ENCODE measurements at places on chromosomes 6 and 20.

GRCh38 chr20:5731753-5732366, 18.3 kb upstream of the SHLD1 start:
- DNase-seq: no peak

DNA sequence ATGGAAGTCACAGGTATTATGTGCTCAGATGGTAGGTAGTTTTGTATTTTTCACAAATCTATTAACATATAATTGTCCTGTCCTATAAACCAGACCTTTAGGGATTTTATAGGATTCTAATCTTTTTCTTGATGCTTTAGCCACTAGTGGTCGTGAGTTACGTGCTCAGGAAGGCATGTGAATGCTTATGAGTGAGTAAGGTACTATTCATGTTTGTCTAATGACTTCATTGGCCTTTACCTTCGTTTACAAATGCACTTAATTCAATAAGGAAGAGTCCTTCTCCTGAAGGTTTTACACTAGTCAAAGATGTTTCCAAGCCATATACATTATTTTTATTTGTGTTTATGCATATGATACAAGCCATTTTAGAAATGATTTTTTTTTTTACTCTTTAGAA, 23.0 kb downstream of the PACRG start:
- no peak for DNase-seq

DNA sequence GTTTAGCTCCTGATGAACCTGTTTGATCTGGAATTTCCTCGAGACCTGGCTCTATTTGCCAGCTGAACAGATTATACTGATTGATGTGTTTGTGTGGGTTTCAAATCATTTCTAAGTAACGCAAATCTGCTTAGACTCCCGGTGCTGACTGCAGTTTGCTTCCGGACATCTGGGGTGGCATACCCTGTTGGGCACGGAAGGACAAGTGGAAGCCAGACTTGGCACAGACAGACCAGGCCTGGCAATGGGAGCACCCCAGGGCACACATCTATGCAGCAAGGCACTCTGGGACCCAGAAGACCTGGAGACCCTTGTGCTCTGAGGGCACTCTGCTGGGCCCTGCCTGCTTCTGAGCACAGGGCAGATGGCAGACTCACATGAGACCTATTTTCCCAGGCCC, 433.7 kb upstream of the CHD6 start:
- no peak for DNase-seq

DNA sequence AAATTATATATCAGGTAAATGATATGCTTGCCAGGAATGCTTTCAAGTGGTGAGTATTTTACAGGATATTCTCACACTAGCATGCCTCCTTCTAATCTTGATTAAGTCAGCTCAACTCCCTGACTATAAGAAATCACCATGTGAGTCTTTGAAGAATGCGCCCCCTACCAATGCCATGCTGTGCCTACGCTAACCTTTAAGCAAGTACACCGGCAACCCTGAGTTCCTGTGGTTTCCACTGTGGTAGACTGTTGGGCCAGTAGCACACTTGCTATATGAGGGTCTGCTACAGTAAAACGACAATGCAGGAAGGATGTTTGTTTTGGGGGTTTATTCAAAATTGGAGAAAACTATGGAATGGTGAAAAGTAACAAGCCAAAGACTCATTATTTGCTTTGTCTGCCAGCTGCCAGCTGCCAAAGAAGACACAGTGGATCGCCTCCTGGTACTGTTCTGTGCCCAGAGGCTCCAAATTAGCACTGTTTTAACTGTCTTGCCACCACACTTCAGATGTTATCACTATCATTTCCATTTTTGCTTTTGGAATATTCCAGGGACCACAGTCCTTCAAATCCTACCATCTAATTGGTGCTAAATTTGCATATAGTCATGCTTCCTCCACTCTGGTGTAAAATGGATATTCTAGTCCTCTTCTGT, 333.5 kb downstream of the RNGTT start:
- DNase-seq: no peak

DNA sequence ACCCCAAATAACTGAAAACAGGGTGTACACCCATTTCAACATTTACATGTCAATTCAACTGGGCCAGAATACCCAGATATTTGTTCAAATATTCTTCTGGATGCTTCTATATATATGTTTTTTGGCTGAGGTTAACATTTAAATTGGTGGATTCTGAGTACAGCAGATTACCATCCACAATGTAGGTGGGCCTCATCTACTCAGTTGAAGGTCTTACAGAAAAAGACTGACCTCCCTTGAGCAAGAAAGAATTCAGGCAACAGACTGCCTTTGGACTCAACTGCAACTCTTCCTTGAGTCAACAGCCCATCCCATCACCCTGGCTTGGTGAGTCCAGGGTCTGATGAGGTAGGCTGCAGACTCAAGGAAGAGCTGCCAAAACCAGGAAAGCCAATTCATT, 84.1 kb downstream of the ATG5 start:
- no peak for DNase-seq

GRCh38 chr20:39588148-39588757, 626.1 kb downstream of the DHX35 start:
- DNase-seq: no peak

DNA sequence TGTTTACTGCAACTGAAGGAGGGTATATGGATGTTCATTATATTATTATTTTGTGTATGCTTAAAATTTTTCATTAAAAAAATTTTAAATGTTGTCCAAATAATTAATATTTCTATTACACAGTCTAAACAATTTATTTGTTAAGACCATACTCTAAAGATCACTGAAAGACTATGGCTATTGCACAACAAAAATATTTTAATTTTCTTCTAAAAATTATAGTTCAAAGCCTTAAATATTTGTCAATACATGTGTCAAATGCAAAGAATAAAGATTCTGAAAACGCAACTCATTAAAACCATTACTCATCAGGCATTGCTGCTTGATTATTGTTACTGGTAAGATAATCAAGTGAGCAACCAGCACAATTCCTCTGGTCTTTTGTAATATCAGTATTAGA, 2.2 kb downstream of the MMS22L start:
- no peak for DNase-seq

- no peak for DNase-seq
Measured at GRCh38 chr6:89138173-89138572, 7.7 kb upstream of the PM20D2 start.

- DNase-seq: peak; percentile 28
Measured at GRCh38 chr20:50455656-50456451, 54.3 kb upstream of the PTPN1 start.

DNA sequence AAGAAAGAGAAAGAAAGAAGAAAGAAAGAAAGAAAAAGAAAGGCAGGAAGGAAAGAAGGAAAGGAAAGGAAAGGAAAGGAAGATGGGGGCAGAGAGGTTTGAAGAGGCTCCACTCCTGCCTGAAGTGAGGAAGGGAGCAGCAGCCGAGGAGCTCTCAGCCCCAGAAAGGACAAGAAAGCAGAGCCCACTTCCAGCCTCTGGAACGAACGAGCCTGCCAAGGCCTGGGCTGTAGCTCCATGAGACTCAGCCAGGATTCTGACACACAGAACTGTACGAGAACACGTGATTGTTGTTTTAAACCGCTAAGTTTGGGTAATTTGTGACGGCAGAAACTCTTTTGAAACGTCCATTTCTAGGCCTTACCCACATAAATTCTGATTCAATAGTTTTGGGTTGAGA, 69.5 kb downstream of the TTLL2 start:
- no peak for DNase-seq

DNA sequence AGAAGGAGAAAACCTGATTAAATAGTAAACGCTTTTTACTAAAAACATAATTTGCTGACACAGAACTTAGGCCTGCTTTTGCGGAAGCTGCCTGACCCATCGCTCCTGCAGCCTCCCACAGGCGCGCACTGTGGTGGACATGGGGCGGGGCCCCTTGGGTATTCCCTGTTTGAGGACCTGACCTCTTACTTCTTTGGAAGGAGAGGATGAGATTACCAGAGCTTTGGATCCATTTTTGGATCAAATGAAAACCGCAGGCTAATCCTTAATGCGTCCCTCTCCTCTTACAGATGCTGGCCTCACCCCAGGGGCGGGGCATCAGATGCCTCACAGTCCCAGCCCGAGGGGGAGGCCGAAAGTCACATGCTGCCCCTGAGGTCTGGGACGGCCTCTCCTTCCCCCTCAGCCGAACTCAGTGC, 151.0 kb downstream of the SCML4 start:
- no peak for DNase-seq

- no peak for DNase-seq
Measured at GRCh38 chr6:31125586-31126363, 5.5 kb upstream of the CDSN start.

GRCh38 chr20:17895641-17896171, 72.9 kb downstream of the SNX5 start:
- DNase-seq: no peak

DNA sequence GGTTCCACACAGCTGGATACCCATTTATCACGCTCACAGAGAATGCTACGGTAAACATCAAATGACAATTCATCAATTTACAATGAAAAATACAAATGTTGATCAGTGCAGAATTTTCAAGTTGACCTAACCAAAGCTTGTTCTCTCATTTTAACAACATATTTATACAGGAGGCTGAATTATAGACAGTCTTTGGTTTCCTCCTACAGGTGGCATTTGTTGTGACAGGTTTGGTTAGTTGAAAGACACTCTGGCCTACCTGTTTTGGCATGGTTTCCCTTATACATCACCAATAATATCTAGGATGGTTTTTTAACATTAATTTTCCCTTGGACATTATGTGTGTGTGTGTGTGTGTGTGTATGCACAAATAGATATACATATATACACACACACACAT, 642.5 kb upstream of the MMS22L start:
- DNase-seq: no peak

DNA sequence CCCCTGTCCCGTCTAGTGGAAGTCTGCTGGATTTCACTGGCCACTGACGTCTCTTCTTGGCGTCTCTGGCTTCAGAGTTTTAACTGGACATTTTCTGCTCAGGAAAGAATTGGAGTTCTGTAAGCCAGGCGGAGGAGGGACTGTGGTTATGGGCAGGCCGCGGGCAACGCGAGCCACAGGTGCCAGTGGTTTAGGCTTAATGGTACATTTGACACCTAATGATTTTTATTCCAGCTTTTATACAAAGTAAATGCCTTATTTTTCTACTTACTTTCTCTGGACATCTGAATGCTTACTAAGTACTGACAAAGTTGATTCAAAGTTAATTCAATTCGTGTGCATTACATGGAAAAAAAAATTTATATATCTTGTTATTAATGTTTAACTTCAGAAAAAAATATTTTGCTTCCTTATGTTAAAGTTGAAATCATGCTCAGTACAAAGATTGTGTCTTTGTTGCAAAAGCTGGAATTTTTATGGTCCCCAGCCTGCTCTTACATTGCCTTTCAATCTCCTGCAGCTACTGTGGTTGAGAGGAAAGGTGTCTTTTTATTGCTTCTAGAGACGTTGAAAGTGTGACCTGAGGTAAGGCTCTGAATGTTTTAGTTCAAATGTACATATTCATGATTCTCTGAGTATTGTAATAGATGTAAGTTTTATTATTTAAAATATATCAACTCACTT, 231.0 kb downstream of the SMOC2 start:
- DNase-seq: no peak

DNA sequence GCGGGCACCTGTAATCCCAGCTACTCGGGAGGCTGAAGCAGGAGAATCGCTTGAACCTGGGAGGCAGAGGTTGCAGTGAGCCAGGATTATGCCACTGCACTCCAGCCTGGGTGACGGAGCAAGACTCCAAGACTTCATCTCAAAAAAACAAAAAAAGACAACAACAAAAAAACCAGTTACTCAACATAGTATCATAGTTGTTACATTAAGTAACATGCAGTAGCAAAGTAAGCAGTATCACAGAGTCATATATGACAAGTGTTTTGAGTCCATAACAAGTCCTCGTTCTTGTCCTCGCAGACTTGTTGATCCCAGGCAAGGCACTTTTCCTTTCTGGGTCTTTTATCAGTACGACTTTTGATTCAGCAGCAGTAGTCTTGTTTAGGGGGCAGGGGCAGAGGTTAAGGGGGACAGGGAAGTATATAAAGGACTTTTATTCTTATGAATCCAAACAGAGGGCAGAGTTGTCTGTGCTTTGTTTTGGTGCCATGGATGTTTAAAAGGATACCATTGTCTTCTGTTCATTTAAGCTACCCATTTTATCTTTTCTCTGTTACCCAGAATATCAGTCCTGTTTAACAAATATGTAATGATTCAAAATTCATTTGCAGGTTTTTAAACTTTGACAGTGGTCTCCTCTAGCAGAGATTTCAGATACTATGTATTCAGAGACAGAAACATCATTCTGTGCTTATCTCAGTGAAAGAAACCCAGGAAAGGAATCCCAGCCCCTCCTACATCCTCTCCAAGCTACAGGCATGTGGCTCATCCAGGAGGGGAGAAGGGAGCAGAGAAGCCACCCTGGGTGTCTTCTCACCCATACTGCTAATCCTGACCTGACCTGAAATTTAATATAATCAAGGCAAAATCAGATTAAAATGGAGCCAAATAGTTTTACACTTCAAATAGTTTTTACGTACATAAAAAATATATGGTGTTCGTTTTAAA, 137.9 kb upstream of the EDN1 start:
- DNase-seq: no peak

- DNase-seq: no peak
Measured at GRCh38 chr6:128648022-128648598, 127.7 kb upstream of the PTPRK start.

- DNase-seq: no peak
Measured at GRCh38 chr6:93165850-93166430, 253.4 kb downstream of the EPHA7 start.

DNA sequence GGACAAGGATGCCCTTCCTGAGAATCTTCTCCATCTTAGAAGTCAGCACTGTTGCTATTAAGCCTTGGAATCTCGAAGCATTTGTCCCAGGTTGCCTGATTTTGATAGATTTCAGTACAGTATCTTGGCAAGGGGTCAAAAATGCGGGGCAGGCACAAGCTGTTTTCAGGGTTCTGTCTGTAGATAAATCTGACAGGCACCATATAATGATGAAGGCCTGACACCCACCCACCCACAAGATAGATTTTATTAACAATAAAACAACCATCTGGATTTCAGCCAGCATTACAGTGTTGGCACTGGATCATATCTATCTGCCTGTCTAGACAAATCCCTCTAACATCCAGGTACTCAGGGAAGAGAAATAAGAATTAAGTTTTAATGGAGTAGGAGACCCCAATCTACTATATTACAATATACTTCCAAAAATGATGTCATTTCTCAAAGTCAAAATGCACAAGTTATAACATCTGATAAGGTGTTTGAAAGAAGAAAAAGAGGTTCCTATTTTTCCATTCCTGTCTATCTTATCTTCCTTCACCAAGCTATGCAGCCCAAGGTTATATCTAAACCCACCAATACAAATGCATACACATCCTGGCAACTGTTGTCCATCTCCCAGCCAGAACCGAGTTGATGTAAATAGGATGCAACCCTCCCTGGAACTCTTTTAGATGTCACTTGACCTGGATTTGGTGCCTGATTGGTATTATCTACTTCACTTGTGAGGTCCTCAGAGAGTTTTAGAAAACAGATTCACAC, 10.7 kb downstream of the NEDD9 start:
- no peak for DNase-seq

- no peak for DNase-seq
Measured at GRCh38 chr20:22160101-22160652, 424.2 kb downstream of the FOXA2 start.

DNA sequence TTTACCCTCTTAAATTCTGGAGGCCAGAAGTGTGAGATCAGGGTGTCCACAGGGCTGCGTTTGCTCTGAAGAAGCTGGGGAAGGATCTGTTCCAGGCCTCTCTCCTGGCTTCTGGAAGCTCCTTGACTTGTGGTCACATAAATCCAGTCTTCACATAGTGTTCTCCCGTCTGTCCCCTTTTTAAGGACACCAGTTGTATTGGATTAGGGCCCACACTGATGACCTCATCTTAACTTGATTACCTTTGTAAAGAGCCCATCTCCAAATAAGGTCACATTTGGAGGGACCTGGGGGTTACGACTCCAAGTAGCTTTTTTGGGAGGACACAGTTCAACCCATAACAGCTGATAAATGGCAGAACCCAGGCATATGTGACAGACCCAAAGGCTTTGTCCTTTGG, 20.0 kb upstream of the WFDC2 start:
- DNase-seq: no peak

Measured in HuH-7.5 (cell line).